ENCODE measurements at places on chromosomes 3 and 15.

DNA sequence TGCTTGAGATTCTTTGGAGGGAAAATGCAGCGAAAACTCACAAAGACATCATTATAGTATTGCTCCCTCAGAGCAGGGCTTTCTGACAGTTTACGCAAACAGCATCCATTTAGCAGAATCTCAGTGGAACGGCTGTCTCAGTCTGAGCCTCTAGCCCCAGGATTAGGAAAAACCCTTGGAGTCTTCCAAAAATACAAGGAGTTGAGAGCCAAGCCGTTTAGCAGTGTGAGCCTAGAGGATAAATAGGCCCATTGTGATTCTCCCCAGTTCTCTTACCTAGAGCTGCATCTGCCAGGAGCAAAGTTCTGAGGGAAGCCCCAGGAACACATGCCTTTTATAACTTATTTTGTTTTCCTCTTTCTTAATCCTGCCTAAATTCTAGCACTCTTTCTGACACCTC lies 359.6 kb downstream of the NTRK3 start:
- DNase-seq, result no peak

GRCh38 chr3:11134794-11135193 lies 19.5 kb upstream of the HRH1 start:
- DNase-seq, result no peak

GRCh38 chr3:81173514-81173913 lies 587.9 kb downstream of the GBE1 start:
- DNase-seq, result no peak

DNA sequence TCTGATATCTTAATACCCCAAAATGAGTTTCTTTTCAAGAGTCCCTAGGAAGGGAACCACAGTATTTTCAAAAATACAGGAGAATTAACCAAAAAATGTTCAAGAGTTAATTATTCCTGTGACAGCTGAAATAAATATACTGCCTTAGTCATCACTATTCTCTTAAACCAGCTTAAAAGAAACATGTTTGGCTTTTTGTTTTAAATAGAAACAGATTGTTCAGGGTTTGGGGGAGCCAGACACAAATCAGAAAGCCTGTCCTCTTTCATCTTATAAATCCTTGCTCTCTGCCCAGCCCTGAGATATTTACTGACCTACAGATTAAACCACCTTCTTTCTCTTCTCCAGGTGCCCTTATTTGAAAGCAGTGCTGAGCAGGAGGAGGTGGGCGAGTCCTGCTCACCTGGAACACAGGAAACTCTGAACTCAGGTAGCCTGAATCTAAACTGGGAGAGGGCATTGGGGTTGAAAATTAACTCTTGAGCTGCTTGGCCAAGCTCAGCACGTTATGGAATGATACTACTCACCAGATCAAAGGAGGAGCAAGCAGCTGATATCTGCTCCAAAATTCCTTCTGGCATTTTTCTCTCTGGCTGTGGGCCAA lies 84.1 kb upstream of the SPRED1 start:
- no peak for DNase-seq

- no peak for DNase-seq
Observed at GRCh38 chr15:66161575-66162118, 91.9 kb downstream of the MEGF11 start.

- DNase-seq, result no peak
Observed at GRCh38 chr3:135995766-135996165, 30.2 kb downstream of the PPP2R3A start.

DNA sequence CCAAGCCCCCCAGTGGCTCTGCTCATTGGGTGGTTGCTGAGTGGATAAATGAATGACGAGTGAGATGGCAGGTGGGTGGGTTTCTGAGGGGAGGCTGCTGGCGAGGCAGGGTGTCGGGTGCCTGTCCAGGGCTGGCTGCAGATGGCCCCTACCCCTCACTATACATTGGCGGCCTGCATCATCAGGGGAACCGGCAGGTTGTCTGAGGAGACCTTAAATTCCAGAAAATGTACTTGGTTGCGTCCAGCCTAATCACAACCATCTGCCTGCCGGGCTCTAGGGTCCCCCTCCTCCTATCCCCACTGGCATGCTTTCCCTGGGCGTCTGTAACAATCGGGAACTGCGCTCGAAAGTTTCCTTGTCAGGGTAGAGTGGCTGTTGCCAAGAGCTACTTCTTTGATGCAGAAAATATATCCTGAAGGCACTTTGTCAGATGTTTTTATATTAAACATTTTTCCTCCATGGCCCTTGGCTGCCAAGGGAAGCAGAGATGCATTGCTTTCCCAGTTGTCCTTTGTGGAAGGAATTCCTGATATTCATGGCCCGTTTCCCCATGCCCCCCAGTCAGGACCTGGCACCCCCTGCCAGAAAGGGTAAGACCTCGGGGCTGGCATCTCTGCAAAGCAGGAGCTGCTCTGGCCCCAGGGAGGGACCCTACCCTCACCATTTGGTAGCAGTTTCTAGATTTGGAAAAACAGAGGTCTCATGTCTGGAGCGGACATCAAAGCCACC lies 22.9 kb downstream of the SMAD6 start:
- DNase-seq, result no peak

DNA sequence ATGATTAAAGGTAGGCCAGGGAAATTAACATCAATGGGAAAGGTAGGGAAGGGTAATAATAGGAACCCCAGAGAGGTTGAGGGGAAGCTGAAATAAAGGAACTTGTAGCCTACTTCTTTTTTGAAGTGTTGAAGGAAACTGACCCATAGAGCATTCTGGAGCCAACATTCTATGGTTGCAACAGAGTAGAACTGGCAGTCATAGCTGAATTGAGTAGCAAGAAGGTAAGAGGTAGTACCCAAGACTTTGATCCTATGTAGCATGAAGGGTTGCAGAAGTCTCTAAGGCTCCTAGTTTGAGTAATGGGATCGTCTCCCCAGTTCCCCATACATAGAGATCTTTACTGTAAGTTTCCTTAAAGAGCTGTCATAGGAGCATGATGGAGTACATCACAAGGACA lies 7.4 kb upstream of the ZNF774 start:
- no peak for DNase-seq

- no peak for DNase-seq
Observed at GRCh38 chr3:38837358-38837757, 21.3 kb upstream of the SCN10A start.

DNA sequence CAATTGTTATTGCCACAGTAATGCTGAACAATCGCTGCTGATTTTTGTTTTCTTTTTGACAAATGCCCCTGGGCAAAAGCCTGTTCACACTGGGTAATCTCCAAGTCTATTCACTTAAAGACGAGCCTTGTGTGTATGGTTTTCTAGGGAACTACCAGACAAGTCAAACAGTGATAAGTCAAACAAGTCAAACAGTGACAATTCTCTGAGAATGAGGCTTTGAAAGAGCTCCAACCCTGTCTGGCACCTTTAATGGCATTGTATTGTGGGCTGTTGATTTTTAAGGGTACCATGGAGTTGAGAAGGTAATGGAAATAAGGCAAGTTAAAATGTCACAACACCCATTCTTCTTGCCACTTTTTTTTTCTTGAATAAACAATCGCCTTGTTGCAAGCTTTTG lies 59.4 kb upstream of the TMC3 start:
- no peak for DNase-seq

- DNase-seq, result no peak
Observed at GRCh38 chr15:99265541-99266070, 14.3 kb downstream of the LRRC28 start.

- no peak for DNase-seq
Observed at GRCh38 chr3:42118762-42119361, 27.7 kb downstream of the TRAK1 start.

GRCh38 chr3:72579191-72579580 lies 269.1 kb downstream of the SHQ1 start:
- no peak for DNase-seq

DNA sequence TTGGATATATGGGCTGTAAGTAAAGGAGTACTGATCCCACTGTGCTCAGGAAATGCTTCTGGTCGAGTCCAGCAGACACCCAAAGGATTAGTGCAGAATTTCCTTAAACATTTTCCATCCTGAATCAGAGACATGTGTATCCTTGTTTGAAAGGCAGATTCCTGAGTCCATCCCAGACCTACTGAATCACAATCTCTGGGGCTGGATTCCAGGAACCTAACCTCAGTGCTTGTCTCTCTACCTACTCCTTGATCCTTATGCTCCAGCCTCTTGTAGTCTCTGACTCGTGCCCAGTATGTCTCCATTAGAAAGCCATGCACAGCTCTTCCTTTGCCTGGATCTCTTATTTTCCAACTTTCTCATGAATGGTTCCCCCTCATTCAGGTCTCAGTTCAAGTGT lies 585.8 kb downstream of the NLGN1 start:
- no peak for DNase-seq

DNA sequence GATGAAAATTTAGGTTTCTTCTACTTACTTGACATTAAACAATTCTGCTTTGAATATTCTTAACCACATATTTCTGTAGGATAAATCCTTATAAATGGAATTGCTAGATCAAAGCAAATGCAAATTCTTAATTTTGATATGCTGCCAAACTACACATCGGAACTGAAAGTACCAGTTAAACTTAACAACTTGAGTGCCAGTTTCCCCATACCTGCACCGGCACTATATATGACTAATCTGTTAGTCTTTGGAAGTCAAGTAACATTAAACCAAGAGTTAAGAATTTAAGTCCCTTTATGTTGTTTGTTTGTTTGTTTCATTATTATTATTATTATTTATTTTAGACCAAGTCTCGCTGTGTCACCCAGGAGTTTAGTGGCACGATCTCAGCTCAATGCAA lies 103.9 kb upstream of the AKAP13 start:
- DNase-seq, result no peak

GRCh38 chr15:65917407-65917756 lies 48.1 kb downstream of the RAB11A start:
- no peak for DNase-seq
